Dermis blood vessel endothelial cell (primary cell): ENCODE measurements at places on chromosomes 12 and 14. TPM values are rescaled to one million over a fixed set of nuclear protein-coding genes. Genes with fewer than 3 reads are reported as not detected.

The GPD1 gene
- not detected in 2 replicates for total RNA-seq

The HAL gene
- total RNA-seq = 0.14 and 0.17 TPM in 2 replicates

The KRT79 gene
- total RNA-seq = not detected in 2 replicates

The SMOC1 gene
- 1.0 and 3.1 TPM in 2 replicates for total RNA-seq

The NOVA1 gene
- total RNA-seq = under 0.01 and 0.05 TPM in 2 replicates

The GPR68 gene
- 0.74 and 1.2 TPM in 2 replicates for total RNA-seq

The GPR137C gene
- 1.4 and 2.2 TPM in 2 replicates for total RNA-seq

The TMPRSS12 gene
- not detected in 2 replicates for total RNA-seq

The FGF23 gene
- not detected in 2 replicates for total RNA-seq

The C12orf50 gene
- not detected in 2 replicates for total RNA-seq

The CLEC7A gene
- total RNA-seq = 0.47 and 0.68 TPM in 2 replicates

The LRRC9 gene
- total RNA-seq = not detected in 2 replicates

The DHRS4 gene
- total RNA-seq = 36.4 and 42.9 TPM in 2 replicates

The PRIMA1 gene
- total RNA-seq = not detected in 2 replicates
